ENCODE measurements at places on chromosomes 4 and X.
A peak's percentile ranks its signal among the peaks of the same experiment; 100 is the strongest.

DNA sequence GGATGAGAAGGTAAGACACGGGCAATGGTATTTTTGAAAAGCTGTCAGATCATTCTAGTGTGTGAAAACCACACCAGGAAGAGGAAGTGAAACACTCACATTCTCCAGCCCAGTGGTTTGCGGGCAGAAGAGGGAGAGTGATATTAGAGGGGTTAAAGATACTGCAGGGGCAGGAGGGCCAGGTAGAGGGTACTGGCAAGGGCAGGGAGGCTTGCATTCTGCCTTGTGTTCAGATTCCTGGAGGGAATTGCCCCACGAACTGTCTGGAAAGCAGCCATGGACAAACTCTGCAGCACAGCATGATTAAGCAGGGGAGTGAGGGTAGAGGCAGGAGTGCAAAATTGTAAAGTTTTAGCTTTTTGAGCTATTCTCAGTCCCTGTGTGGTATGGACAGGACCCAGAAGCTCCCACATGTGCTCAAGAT lies 30.9 kb downstream of the NIPAL1 start:
- no peak for DNase-seq

GRCh38 chr4:122845760-122846159 lies 19.1 kb downstream of the FGF2 start:
- DNase-seq, result no peak

GRCh38 chr4:159764343-159764952 lies 661.6 kb downstream of the RAPGEF2 start:
- DNase-seq, result peak; percentile 34

DNA sequence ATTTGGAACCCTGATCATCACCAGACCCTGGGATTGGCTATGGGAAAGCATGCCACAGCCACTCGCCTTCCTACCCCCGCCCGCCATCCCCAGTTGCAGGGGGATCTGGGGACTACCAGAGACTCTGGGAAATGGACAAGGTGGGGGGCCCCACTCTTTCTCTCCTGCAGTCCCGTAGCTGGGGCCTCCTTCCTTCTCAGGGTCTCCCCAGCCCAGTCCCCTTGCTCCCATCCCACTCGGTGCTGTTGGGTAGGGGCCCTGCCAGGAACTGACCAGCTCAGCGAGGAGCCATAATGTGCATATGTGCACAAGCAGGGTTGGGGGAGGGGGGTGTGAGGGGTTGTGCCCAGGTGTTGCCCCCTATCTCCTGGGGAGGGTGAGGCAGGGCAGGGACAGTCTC lies 3.4 kb upstream of the USP11 start:
- DNase-seq, result no peak

DNA sequence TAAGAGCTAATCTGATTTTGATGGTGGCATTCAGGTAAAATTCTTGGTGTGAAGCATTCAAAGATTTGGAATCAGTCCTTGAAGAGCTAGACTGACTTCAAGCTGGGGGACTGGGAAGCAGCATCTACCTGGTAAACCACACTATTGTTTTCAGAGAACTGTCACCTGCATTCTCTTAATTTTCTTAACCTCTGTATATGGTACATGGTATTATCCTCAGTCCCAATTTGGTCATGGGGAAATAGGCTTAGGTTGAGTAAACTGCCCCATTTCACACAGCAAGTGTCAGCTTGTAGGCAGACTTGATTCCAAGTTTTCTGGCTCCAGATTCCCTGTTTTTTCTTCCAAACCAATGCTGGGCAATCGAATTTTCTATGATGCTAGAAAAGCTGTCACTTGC lies 104.4 kb downstream of the CHRNA9 start:
- no peak for DNase-seq

- no peak for DNase-seq
These were observed 40.8 kb downstream of the PSAPL1 start for GRCh38 chr4:7393601-7394575.

DNA sequence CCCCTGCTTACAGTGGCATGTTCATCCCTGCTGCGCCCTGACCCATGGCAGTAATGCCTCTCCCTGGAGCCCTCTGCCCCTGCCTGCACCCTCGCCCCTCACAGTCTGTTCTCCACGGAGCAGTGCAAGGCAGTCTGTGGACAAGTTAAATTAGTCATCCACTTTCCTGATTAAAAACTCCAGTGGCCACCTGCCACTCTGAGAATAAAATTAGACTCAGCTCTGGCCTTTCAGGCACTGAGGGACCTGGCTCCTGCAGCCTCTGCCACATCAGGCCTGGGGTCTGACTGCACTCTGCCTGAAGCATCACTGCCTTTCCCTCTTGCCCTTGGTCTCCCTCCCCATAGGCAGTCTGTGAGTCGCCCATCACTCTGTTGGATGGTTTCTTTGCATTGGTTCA lies 53.6 kb downstream of the GRK4 start:
- DNase-seq, result no peak

DNA sequence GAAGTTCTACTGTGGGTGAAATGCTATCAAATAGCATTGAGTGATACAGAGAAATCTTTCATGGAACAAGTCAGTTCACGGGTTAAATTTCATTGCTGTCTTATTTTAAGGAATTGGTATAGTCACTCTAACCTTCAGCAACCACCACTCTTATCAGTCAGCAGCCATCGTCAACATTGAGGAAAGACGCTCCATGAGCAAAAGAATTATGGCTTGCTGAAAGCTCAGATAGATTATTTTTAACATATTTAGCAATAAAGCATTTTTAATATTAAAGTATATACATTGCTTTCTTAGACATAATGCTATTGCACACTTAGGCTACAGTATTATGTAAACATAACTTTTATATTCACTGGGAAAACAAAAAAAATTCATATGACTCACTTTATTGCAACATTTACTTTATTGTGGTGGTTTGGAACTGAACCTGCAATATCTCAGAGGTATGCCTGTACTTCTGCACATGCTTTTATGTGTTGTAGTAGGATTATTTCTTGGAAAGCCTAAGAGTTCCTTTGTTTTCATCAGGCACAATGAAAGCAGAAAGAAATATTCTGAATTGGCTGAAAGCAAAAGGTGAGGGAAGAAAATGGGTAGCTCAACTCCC lies 586.7 kb downstream of the GBA3 start:
- DNase-seq, result no peak

All from NCI-H748 treated with DMSO at 0.1 percent for 48 hours (cell line).